ENCODE measurements at places on chromosomes 6 and 20. TPM values are rescaled to one million over a fixed set of nuclear protein-coding genes. Genes with fewer than 3 reads are reported as not detected.
A peak's percentile ranks its signal among the peaks of the same experiment; 100 is the strongest.

LY6G6D gene
- not detected for total RNA-seq

HSPA12B gene
- total RNA-seq = not detected

SGK1 gene
- 138 TPM for total RNA-seq

CEP43 gene
- 11.5 TPM for total RNA-seq

CAP2 gene
- not detected for total RNA-seq

GRCh38 chr20:47175493-47175892, 181.0 kb downstream of the ZMYND8 start:
- no peak for DNase-seq

GRCh38 chr6:148250975-148251685, 91.5 kb upstream of the SASH1 start:
- peak; percentile 5 for DNase-seq

DNA sequence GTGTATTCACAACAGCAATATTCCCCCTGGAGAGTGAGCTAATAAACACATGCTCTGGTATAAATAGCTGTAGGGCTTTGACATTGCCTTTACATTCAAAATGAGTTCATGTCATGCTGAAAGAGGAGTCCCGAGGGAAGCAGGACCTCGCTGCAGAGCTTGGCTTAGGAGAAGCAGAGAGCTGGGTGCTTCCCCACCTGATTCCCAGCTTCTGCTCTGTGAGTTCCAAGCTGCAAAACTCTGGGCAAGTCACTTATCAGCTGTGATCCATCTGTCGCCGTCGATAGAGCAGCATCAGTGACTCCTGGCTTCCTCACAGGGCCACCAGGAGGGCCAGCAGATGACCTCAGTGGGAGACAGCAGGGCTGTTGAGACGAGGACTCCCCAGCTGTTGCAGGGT, 241.8 kb downstream of the ANKRD60 start:
- DNase-seq = no peak

- no peak for DNase-seq
Measured at GRCh38 chr6:56840467-56841380, 114.2 kb upstream of the BEND6 start.

DNA sequence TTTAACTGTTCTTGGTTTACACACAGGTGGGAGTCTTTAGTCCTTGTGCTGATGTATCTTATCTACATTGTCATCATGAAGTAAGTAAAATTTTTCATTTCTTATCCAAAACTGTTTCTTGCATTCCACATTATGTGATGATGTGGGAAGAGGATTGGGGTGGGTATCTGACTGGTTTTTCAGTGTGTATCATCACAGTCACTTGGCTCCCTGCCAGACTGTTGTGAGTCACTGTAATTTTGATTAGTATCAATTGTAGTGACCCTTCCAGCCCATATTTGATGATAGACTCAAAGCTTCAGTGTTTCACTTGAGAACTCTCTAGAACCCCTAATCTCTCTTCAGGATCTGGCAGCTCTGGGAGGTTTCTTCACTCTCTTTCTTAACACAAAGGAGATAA, 84.5 kb upstream of the RIN2 start:
- no peak for DNase-seq
